T-helper 9 cell (primary cell): ENCODE measurements at places on chromosomes 1 and 21.

GRCh38 chr1:29047142-29047541, 76.6 kb downstream of the TMEM200B start:
- no peak for DNase-seq

DNA sequence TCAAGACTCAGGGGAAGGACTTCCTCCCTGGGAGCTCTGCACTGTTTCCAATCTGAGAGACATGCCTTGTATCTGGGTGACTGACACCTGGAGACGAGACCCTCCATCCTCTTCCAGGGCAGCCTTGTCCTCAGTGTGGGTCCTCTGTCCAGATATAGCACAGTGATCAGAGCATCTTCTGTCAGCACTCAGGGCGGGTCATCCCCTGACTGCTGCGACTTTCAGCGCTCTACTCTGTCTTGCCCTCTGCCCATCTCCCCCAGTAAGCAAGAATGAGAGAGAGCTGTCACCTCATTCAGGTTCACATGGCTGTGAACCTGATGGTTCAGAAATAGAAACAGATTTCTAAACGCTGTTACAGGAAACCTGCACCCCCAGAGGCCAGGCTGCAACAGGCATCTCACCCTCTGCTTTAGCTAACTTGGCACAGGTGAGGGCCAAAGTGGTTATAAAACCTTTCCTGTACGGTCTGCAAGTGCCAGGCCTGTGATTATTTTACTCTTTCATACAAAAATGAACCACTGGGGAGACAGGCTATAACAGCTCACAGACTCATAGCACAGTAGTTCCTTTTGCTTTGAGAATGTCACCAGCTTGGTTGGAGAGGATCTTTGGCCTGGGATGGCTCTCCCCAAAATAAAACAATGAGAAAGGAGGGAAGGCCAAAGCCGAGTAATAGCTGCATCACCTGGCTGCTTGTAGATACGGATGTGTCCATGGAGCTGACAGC, 11.4 kb upstream of the TENT5C start:
- DNase-seq: no peak

- no peak for DNase-seq
Measured at GRCh38 chr1:21537511-21537931, 28.3 kb downstream of the ALPL start.

DNA sequence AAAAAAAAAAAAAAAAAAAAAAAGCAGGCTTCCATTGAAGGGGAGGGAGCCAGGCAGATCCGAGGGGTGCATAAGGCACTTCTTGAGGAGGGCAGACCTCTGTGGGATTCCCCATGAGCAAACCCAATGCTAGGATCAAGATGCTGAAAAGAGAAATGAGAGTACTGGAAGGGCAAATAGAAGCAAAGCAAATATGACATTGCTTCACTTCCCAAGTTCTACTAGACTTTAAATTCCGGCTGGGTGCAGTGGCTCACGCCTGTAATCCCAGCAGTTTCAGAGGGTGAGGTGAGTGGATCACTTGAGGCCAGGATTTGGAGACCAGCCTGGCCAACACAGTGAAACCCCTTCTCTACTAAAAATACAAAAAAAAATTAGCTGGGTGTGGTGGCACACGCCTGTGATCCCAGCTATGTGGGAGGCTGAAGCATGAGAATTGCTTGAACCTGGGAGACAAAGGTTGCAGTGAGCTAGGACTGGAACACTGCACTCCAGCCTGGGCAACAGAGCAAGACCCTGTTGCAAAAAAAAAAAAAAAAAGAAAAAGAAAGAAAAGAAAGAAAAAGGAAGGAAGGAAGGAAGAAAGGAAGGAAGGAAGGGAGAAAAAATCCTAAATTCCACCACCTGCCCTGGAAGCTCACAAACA, 23.1 kb upstream of the PALMD start:
- DNase-seq: no peak

- no peak for DNase-seq
Measured at GRCh38 chr1:36884801-36885200, 149.5 kb downstream of the GRIK3 start.

DNA sequence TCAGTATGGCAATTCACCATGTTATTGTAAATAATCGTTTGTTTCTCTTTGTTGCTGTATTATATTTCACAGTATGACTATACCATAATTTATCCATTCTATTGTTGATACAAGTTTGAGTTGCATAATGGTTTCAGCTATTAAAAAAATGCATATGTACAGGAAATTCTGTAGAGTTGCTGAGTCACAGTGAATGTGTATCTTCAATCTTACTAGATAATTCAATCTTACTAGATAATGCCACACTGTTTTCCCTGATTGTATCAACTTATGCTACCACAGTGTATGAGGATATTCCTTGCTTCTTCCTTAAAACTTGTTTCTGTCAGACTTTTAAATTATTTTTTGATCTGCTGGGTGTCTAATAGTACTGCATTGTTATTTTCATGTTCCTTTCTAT, 3.5 kb upstream of the COA6 start:
- no peak for DNase-seq

- no peak for DNase-seq
Measured at GRCh38 chr1:220768126-220768601, 18.5 kb upstream of the MTARC1 start.

GRCh38 chr1:25617625-25618432, 1.2 kb downstream of the MAN1C1 start:
- DNase-seq: no peak

GRCh38 chr1:21569820-21570527, 60.8 kb downstream of the ALPL start:
- no peak for DNase-seq

GRCh38 chr1:230149751-230150584, 82.9 kb downstream of the GALNT2 start:
- no peak for DNase-seq

GRCh38 chr1:89546934-89547562, 22.4 kb downstream of the LRRC8B start:
- DNase-seq: no peak

DNA sequence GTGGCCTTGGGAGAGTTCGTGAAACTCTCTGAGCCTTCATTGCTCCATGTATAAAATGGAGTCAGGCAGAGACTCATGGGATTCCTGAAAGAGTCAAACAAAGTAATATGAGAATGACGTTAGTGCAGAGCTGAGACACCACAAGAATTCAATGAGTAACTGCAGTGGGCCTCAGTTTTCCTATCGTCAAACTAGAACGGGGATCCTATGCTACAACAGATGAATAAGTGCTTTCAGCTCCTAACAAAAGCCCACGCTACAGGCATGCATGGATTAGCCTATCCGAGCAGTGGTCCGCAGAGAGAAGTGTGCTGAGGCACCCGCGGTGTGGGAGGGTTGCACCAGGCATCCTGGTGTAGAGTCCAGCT, 124.7 kb downstream of the SYF2 start:
- DNase-seq: no peak

GRCh38 chr1:61028136-61028535, 54.2 kb upstream of the NFIA start:
- no peak for DNase-seq

DNA sequence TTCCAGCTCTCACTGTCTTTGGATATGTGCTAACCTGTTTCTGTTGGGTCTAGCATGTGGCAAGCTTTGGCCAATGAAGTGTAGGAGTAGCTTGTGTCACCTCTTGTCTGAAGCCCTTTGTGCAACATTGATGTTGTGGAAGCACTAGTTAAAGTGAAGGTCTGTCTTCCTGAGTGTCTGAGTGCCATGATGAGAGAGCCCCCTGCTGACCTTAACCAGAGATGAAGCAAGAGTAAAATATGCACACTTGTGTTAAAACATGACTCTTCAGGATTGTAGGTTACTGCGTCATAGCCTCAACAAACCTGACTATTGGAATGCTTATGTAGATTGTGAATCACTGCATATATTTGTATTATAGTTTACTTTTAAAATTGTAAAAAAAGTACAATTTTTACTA, 103.7 kb downstream of the NCAM2 start:
- DNase-seq: no peak

- DNase-seq: no peak
Measured at GRCh38 chr1:4126731-4127591, 226.9 kb upstream of the C1orf174 start.

DNA sequence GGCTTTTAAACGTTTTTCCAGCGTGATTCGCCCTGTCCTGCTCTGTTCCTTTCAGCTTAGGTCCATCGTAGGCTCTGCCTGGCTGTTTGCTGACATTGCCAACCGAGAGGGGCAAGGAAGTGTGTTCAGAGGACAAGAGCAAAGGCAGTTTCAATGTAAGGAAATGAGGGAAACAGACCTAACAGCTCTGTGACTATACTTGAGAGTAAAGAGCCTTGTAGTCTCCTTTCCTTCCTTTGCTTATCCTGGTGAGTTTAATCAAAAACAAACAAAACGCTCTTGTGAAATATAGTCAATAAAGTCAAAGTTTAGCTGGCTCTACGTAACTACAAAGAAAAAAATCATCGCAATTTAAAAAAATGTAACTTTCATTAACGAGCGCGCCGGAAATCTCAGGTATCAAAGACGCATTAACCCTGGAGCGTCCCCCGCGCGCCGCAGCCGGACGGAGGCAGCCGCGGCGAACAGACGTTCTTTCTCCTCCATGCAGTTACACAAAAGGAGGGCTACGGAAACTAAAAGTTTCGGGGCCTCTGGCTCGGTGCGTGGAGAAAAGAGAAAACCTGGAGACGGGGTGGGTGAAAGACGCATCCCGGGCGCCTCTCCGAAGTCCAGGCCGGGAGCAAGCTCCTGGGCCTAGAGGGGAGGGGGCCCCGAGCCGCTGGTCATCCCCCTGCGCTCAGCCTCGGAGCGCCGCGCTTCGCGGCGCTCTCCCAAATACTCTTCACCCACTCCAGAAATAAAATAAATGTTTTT, 617 bp upstream of the ADGRL2 start:
- DNase-seq: no peak

DNA sequence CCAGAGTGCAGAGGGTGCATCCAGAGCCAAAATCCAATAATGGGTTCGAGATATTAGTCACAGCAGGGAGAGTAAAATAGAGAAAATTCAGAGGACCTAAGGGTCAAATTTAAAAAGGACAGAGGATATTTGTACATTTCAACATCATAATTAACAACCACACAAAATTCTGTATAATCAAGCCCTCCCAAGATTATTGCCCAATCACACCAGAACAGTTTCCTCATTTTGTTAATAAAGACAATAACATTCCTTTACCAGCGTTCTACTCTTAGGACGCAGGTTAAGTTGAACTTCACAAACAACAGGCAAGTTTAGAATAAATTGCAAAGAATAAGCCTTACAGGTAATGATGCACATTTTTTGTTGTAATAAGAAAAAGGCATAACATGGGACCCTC, 462.8 kb downstream of the PTPRC start:
- no peak for DNase-seq

DNA sequence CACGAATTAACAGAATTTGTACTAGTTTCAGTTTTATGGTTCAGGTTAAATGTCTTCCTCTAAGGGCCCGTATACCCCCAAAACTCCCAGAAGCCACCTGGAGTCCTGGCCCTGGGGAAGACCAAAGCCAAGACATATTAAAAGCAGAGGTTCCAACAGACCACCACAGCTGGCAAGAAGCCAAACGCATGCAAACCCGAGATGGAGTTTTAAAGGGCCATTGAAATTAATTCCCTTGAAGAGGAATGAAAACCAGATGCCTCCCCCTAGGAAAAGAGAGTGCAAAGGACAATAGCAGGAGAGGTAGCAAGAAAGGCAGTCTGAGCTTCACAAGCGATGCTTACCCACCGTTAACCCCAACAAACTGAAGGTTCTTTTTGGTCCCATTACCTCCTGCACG, 48.1 kb downstream of the KANK4 start:
- DNase-seq: no peak

- DNase-seq: no peak
Measured at GRCh38 chr1:173475564-173476196, 1.5 kb upstream of the PRDX6 start.

DNA sequence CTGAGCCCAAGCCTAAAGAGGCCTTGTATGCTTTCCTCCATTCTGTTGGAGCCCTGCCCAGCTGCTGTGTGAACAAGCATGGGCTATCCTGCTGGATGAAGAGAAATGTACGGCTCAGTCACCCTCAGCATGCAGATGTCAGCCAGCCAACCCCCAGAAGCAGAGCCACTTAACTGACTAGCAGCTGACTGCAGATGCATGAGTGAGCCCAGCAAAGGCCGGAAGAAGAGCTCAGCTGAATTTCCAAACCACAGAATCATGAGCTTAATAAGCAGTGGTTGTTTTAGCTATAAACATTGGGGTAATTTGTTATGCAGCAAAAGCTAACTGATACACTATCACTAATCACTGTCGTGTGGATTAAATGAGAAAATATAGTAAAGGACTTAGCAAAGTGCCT, 39.0 kb downstream of the FOXO6 start:
- no peak for DNase-seq

GRCh38 chr1:107964336-107965109, 457 bp downstream of the VAV3 start:
- no peak for DNase-seq

- DNase-seq: no peak
Measured at GRCh38 chr21:23524685-23525084, 2082.6 kb downstream of the MRPL39 start.

- no peak for DNase-seq
Measured at GRCh38 chr21:34606051-34606450, 8.9 kb downstream of the RCAN1 start.

DNA sequence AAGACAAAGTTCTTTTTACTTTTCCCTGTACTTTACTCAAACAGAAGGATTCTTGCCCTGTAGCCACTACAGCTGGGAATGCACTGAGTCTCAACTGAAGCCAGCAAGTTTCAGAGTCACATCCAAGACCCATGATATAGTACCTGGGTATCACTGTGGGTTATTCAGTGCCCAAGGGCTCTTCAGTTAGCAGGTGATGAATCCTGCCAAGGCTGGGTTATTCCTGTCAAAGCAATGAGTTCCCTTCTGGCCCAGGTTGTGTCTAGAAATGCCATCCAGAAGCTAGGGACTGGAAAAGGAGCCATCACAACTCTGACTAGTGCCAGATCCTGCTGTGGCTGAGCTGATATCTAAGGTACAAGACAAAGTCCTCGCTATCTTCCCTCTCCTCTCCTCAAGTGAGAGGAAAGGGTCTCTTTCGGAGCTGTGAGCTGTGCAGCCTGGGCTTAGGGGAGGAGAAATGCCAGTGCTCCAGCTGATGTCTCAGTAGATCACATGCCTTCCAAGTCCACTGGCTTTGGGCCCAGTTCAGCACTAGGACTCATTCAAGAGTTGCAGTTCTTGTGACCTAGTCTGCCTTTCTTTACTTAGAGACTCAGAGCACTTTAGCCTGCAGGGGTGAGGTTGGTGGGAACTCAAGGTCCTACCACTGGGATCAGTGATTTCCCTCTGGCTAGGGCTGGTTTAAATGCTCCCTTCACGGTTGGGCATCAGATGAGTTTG, 369.4 kb downstream of the TBX15 start:
- DNase-seq: no peak

- DNase-seq: no peak
Measured at GRCh38 chr1:181490740-181491712, 7.7 kb downstream of the CACNA1E start.

- DNase-seq: no peak
Measured at GRCh38 chr1:239575113-239575512, 188.7 kb downstream of the CHRM3 start.

- no peak for DNase-seq
Measured at GRCh38 chr1:48552420-48552819, 80.4 kb upstream of the SPATA6 start.
